ENCODE measurements at places on chromosomes 11 and 22.
A peak's percentile ranks its signal among the peaks of the same experiment; 100 is the strongest.

- DNase-seq, result peak; percentile 67
Measured at GRCh38 chr11:67583247-67584204, at the start of gene GSTP1. Gene GSTP1 (plus strand): TSS chr11:67583812. CDS start chr11:67583844, 32 bp downstream.

GRCh38 chr22:49324527-49325491 lies 502.9 kb downstream of the BRD1 start:
- DNase-seq, result no peak

DNA sequence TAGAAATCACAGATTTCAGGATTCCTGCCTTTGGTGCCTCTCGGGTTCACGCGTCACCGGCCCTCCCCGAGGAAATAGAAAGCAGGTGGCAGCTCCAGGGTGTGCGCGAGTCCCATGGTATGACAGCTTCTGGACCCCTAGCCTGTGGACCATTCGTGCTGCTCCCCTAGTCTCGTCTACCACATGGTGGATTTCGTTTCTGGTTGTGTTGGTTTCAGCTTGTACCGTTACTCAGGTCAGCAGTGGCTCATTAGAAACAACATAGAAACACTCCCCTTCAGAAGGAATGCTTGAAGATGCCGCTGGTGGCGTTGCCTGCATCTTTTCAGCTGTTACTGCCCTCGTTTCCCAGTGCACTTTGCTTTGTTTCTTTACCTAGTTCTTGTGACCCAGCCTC lies 700 bp downstream of the TTC17 start:
- DNase-seq, result no peak

- DNase-seq, result no peak
Measured at GRCh38 chr11:113014262-113015097, 53.3 kb downstream of the NCAM1 start.

- DNase-seq, result no peak
Measured at GRCh38 chr22:46754110-46754799, 8.2 kb upstream of the TBC1D22A start.

DNA sequence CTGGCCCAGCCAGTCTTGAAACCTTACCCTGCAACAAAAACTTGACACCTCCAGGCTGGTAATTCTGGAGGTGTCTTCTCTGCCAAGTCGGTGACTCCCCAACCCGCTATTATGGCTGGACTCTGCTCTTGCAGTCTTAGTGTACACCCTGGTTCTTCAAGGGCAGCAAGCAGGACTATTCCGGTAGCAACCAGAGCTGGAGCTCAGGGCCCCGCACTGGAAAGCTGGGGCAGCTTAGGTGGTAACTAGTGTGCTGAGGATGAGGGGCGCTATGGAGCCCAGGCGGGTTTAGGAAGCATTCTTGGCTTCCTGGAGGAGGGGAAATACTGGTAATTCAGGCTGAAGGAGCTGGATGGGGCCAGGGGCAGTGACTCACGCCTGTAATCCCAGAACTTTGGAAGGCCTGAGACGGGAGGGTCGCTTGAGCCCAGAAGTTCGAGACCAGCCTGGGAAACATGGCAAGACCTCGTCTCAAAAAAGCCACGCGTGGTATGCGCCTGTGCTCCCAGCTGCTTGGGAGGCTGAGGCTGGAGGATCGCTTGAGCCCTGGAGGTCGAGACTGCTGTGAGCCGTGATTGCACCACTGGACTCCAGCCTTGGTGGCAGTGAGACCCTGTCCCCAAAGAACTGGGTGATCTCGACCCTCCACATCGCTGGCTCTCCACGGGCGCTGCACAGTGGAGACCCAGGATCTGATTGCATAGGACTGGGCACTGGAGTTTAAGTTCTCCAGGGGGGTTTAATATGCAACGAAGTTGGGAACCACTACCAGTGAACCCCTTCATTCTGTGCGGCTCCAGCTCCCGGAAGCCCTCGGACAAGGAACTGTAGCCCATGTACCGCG lies 10.6 kb upstream of the AIFM3 start:
- no peak for DNase-seq

- no peak for DNase-seq
Measured at GRCh38 chr11:119134389-119134978, 13.1 kb downstream of the HINFP start.

GRCh38 chr11:9313648-9314290 lies 624 bp downstream of the TMEM41B start:
- peak; percentile 4 for DNase-seq

GRCh38 chr11:2207212-2207611 lies 35.6 kb upstream of the TH start:
- no peak for DNase-seq

DNA sequence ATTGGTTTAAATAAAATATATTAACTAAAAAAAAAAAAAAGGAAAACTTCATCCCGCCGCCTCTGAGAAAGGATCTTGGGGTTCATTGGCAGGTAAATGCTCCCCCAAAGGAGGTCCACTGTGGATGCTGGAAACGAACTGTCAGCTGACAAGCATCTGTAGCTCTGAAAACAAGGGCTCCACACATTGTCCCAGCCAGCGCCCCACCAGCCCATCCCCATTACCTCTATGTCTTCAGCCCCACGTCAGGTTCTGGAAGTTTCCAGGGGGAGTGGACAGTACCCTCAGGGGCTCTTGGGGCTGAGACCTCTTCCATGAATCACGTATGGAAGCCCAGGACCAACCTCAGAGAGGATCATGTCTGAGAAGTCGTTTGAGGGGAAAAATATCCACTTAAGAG lies 66.4 kb upstream of the WNT7B start:
- no peak for DNase-seq

Data from stimulated activated CD8-positive, alpha-beta memory T cell treated with anti-CD3 and anti-CD28 coated beads, Interleukin-12 subunit alpha, Interleukin-12 subunit beta, amount 100 ng/mL, for 1 hour (primary cell).